ENCODE measurements at places on chromosomes 12 and 14. TPM values are rescaled to one million over a fixed set of nuclear protein-coding genes. Genes with fewer than 3 reads are reported as not detected.
A peak's percentile ranks its signal among the peaks of the same experiment; 100 is the strongest.

DNA sequence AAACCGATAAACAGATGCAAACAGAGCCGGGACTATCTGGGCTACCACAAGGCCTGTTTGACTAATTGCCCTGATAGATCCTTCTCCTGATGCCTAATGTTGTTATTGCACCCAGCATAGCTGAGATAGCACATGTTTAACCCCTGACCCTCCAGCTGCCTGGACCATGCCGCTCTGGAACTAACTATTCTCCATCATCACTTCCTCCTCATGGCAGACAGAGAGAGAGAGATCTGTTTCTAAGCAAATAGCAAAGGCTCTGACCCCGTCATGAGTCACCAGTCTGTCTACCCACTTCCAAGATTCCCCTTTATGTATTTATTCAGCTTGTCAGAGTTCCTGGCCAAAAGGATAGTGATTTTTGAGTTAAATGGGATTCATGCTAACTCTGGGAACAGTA lies 58.2 kb upstream of the FLRT2 start:
- H3K36me3 ChIP-seq, result no peaks in the 10 kb centered on the region
- no peaks in the 10 kb centered on the region for H3K4me1 ChIP-seq
- no peak overlapping the region for H3K4me3 ChIP-seq
- H3K27me3 ChIP-seq, result no peaks in the 10 kb centered on the region
- no peak overlapping the region for H3K27ac ChIP-seq

Gene SOAT2
- total RNA-seq, result not detected

Gene VDR
- 0.53 TPM for total RNA-seq

GRCh38 chr12:94140556-94140955 lies 7.8 kb upstream of the PLXNC1 start:
- no peak overlapping the region for H3K27ac ChIP-seq
- no peaks in the 10 kb centered on the region for H3K27me3 ChIP-seq
- H3K36me3 ChIP-seq, result no peaks in the 10 kb centered on the region
- H3K4me3 ChIP-seq, result no peak overlapping the region

GRCh38 chr14:93946104-93946503 lies 19.0 kb downstream of the FAM181A start:
- no peak for DNase-seq
- no peaks in the 10 kb centered on the region for H3K36me3 ChIP-seq
- H3K4me1 ChIP-seq, result no peaks in the 10 kb centered on the region
- no peaks in the 10 kb centered on the region for H3K27me3 ChIP-seq
- no peak overlapping the region for H3K27ac ChIP-seq

DNA sequence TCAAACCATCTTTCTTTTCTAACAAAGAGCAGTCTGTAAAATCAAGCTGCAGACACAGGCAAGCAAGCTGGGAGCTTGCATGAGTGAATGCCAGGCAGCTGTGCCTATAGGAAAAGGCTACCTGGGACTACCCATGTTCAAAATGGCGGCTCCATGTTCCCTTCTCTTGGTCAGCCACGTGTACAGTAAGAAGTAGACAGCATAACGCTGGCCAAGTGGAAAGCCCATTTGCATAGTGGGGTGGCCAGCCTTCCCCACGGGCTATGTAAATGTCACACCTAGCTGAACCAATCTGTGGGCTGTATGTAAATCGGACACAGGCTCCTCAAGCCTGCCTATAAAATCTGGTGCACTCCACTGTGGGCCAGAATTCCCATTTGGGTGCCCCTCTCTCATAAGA lies 117.1 kb downstream of the SYT10 start:
- no peak overlapping the region for H3K4me3 ChIP-seq
- DNase-seq, result no peak
- no peaks in the 10 kb centered on the region for H3K36me3 ChIP-seq
- no peak overlapping the region for H3K27ac ChIP-seq
- no peaks in the 10 kb centered on the region for H3K27me3 ChIP-seq

Gene RNASE1
- not detected for total RNA-seq

Gene BCL11B
- total RNA-seq, result 0.42 TPM

Gene PNP
- total RNA-seq, result 42.0 TPM

Gene KRT2
- total RNA-seq, result not detected

Gene AKAP5
- 1.7 TPM for total RNA-seq

DNA sequence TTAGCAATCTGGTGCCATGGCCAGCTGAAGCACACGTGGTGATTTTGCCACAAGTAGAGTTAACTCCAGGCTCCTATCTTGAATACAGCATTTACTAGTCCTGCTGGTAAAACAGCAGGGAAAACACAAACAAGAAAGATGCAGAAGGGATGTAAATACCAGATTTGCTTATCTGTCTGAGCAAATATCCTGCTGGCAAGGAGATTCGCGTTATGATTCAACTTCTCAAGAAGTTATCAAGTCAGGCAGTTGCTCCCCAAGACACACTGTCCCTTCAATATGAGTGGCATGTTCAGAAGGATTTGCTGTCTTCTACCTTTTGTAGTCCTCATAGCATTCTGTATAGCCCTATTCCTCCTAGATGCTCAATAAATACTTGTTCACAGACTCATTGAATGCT lies 171.2 kb upstream of the EGLN3 start:
- H3K27ac ChIP-seq, result no peak overlapping the region
- no peak for DNase-seq
- no peaks in the 10 kb centered on the region for H3K4me1 ChIP-seq
- H3K4me3 ChIP-seq, result no peak overlapping the region
- no peaks in the 10 kb centered on the region for H3K36me3 ChIP-seq

DNA sequence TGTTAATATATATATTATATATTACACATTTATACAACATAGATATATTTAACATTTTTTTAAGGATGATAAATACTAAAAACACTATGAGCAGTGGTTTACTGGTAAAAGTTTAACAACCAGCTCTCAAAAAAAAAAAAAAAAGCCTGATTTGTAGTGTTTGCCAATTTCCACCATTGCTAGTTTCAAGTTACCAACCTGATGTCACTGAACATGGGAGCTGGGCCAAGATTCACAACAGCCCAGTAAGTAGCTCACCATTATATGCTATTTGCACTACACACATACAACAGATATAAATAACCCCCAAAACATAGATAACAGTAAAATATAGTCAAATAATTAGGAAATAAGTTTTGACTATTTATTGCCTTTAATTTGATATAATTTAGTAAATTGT lies 28.9 kb upstream of the TMX1 start:
- no peak overlapping the region for H3K4me3 ChIP-seq
- no peaks in the 10 kb centered on the region for H3K4me1 ChIP-seq
- H3K36me3 ChIP-seq, result no peaks in the 10 kb centered on the region

GRCh38 chr12:29039013-29039412 lies 110.1 kb upstream of the FAR2 start:
- no peak overlapping the region for H3K27ac ChIP-seq
- no peaks in the 10 kb centered on the region for H3K4me1 ChIP-seq
- H3K27me3 ChIP-seq, result no peaks in the 10 kb centered on the region
- H3K4me3 ChIP-seq, result no peak overlapping the region

Gene CDKN3
- 0.42 TPM for total RNA-seq

DNA sequence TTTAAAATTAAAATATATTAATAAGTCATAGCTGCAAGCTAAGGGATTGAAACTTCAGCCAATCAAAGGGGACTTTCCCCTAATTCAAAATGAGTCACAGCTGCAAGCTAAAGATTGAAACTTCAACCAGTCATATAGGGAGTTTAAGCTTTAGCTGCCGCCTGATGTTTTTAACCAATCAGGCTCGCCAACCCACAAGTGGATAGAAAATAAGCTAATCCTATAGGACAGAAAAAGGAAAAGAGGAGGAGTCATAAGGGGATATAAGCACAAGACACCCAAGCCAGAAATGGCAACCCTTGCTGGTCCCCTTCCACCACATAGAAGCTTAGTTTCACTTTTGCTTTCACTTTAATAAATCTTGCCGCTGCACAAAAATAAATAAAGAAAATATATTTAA lies 1154.6 kb downstream of the GALC start:
- H3K4me3 ChIP-seq, result no peak overlapping the region

- H3K27me3 ChIP-seq, result no peaks in the 10 kb centered on the region
- H3K4me1 ChIP-seq, result no peaks in the 10 kb centered on the region
- H3K4me3 ChIP-seq, result no peak overlapping the region
- H3K27ac ChIP-seq, result no peak overlapping the region
- DNase-seq, result no peak
- H3K36me3 ChIP-seq, result no peaks in the 10 kb centered on the region
These were observed 25.6 kb downstream of the AKAP6 start for GRCh38 chr14:32354716-32355115.

DNA sequence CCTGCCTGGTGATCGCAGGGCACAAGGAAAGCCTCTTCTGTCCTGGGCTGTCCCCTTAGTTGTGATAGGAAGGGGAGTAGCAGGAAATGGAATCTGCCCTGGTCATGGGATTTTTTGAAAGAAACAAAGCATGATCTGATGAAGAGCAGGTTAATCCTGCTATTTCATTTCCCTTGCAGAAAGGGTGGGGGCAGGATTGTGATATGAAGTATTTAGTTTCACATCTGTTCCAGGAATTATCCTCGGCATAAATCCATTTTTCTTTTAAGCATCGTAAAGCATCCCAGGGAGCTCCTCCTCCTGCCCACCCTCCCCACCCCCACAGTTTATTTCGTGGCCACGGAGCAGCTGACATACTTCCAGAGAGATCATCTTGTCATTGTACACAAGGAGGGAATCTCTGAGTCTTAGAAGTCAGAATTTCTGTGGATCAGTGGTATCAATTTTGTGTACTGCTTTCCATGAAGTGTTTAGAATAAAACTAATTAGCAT lies 53.1 kb downstream of the TGFB3 start:
- no peak for DNase-seq
- no peak overlapping the region for H3K27ac ChIP-seq
- H3K4me3 ChIP-seq, result no peak overlapping the region
- H3K4me1 ChIP-seq, result no peaks in the 10 kb centered on the region
- H3K27me3 ChIP-seq, result no peaks in the 10 kb centered on the region

GRCh38 chr12:65615118-65615517 lies 209.2 kb upstream of the HMGA2 start:
- H3K4me3 ChIP-seq, result no peak overlapping the region
- H3K27ac ChIP-seq, result no peak overlapping the region
- H3K27me3 ChIP-seq, result no peaks in the 10 kb centered on the region
- no peak for DNase-seq
- no peaks in the 10 kb centered on the region for H3K4me1 ChIP-seq

DNA sequence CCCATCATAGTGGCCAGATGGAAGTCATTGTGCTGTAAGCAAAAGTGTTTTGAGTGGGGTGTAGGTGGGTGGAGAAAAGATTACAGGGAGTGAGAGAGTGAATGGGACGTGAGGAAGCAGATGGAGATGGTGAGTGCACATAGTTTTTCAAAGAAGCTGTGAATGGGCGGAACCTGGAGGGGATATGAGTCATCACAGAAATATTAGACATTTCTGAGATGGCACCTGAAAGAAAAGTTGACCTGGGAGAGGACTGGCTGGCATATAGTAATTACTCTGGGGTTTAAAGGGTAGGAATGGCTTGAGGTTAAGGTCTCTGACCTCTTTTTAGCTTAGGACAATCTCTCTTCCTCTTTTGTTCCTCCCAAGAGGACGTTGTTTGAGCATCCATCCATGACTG lies 50.5 kb downstream of the ANO4 start:
- no peaks in the 10 kb centered on the region for H3K36me3 ChIP-seq
- H3K27me3 ChIP-seq, result no peaks in the 10 kb centered on the region
- no peak for DNase-seq
- no peaks in the 10 kb centered on the region for H3K4me1 ChIP-seq
- no peak overlapping the region for H3K4me3 ChIP-seq

Gene SERPINA10
- not detected for total RNA-seq

DNA sequence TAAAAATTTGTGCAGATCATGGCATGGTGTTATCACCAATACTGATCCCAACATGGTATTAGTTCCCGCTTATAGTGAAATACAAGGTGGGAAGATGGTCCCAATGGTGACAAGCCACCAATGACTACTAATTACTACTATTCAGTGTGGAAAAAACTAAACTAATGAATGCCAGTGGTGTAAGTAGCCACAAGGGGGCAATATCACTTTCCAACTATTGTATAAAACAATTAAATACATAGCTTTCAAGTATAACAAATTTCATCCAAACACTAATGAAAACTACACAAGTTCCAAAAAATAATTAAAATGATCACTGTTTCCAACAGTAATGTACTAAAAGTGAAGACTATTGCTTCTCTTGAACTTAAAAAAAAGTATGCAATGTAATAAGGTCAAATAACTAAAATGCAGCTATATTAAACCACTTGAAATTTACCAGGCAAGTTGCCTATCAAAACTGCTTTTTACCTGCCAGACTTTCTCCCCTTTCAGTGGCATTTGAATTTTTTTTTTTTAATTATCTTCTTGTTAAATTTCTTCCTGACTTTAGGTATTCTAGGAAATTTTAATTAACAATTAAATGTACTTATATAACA lies 58.0 kb downstream of the PAPLN start:
- no peak overlapping the region for H3K4me3 ChIP-seq
- peak; percentile 72 for DNase-seq
- no peak overlapping the region for H3K27ac ChIP-seq

DNA sequence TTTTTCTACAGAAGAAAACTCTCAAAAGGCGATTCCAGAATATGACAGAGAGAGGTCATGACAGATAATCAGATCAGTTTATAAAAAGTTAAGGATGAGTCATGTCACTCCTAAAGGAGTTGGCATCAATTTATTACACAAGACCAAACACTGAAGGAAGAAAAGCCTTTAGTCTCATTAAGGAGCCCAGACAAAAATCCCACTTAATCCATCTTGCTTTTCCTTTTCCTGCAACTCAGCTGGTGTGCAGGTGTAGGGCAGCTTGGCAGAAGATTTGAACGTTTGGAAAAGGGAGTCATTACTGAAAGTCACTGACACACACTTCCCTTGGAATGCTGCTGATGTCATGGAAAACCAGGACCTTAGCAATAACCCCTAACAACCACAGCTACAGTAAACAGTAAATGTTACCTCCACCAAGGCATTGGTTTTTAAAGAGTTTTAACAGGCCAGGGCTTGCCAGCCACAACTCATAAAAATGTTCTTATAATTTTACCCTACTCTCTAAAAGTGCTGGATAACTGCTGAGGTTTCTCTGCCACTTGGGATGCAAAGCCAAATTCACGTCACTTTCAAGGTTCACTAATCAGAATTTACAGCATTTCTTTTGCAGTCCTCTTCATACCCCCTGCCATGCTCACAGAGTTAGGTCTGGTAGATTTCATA lies 320.6 kb downstream of the RAD51B start:
- H3K4me3 ChIP-seq, result no peak overlapping the region
- DNase-seq, result no peak
- no peak overlapping the region for H3K27ac ChIP-seq
- H3K27me3 ChIP-seq, result no peaks in the 10 kb centered on the region
- no peaks in the 10 kb centered on the region for H3K36me3 ChIP-seq

Gene GDF3
- not detected for total RNA-seq

DNA sequence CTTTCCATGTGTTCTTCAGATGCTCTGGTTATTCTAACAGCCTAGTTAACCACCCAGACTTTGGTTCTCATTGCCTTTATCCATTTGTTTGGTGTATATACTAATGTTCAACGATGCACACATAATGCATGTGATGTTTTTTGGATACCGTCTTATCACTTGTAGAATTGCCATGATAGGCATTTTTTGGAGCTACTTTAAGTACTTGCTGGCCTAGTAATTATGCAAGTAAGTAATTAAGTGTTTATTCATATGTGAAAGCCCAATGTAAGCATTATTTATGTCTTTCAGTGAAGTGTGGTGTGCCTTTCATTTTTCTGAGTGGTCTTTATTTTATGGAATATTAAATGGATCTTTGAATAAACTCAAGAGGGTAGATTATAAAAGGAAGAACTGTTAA lies 14.2 kb downstream of the RAP1B start:
- H3K4me3 ChIP-seq, result no peak overlapping the region
- H3K27ac ChIP-seq, result no peak overlapping the region
- H3K27me3 ChIP-seq, result no peaks in the 10 kb centered on the region
- DNase-seq, result no peak

GRCh38 chr12:41466802-41467201 lies 278.7 kb downstream of the PDZRN4 start:
- H3K36me3 ChIP-seq, result no peaks in the 10 kb centered on the region
- no peaks in the 10 kb centered on the region for H3K4me1 ChIP-seq
- H3K4me3 ChIP-seq, result no peak overlapping the region
- no peak overlapping the region for H3K27ac ChIP-seq
- no peaks in the 10 kb centered on the region for H3K27me3 ChIP-seq
